ENCODE measurements at places on chromosomes 13 and 19.

DNA sequence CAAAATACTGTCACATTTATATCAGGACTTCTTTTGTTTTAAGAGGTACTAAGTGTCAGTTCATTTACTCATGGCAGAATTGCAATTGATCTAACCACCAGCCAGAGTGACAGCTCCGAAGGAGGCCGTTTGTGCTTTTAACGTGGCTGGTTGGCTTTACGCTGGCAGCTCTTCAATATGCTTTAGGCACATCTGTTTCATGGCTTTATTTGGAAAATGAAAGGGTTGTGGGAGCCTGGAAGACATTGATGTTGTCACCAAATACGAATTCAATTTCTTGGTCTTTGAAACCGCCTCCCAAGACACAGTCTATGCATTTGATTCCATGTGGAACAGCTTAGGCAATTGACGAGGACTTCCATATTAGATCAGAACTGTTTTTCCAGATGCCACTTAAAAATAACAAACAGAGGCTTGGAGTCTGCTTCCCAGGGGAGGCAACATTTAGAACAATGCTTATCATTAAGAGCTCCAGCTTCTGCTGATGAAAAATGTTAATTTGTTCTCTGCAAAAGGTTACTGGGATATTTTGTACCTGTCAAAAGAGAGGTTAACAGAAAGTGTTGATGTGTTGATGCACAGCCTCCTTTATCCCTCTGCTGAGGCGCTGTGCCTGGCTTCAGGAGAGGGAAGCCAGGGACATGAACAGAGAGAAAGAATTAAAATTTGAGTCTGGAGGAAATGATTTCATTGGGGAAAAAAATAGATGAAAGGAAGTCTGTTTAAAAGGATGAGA is 64.0 kb upstream of the TNFRSF19 start:
- DNase-seq, result no peak

DNA sequence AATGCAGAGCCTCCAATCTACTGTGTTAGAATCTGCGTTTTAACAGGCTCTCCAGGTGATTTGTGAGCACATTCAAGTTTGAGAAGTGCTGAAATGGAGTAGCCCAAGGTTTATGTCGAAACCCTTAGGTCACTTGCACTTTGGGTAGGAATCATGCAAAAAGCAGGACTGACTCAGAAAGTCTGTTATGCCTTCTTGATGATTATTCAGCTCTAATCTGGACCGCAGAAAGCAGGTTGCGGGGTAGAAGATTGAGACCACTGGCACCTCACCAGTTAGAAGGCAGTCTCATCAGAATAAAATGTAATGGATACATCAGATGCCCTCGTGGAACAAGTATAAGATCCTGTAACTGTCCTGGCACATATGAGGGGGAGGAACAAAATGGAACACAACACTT is 326.3 kb downstream of the DCLK1 start:
- no peak for DNase-seq

DNA sequence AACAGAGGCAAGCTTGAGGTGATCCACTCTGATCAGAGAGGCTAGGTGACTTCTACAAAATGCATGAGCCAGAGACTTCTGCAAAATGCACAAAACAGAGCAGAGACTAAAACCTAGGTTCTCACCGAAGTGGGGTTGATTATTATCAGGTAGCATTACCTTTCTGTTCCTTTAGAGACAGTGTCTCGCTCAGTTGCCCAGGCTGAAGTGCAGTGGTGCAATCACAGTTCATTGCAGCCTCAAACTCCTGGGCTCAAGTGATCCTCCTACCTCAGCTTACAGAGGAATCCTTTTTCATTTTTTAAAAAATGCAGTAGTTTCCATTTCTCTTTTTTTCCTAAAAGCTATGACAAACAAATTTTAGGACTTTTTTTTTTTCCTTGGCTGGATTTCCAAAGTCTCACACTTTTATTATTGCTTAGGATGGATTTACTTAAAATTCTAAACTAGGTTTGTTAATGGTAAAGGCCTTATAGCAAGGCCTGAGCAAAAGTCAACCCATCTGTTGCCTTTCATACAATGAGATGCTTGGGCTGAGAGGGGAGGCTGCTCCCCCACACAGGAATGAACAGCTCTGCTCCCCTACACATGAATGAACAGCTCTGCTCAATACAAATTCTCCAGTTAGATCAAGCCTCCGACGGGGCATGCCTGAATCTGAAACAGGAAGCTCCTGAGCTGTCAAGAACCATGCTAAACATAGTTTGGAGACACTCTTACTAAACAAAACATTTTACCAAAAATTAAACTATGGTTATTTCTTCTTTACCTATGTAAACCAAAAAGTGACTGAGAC is 18.8 kb upstream of the TNFRSF19 start:
- DNase-seq, result no peak

GRCh38 chr19:23882493-23882892 is 32.2 kb upstream of the ZNF726 start:
- no peak for DNase-seq

GRCh38 chr19:18274781-18275356 is 617 bp upstream of the IQCN start:
- DNase-seq, result no peak

GRCh38 chr13:60112771-60113170 is 51.0 kb downstream of the DIAPH3 start:
- DNase-seq, result no peak

- no peak for DNase-seq
These were observed 380 bp upstream of the ZNF30 start for GRCh38 chr19:34926361-34926684.

DNA sequence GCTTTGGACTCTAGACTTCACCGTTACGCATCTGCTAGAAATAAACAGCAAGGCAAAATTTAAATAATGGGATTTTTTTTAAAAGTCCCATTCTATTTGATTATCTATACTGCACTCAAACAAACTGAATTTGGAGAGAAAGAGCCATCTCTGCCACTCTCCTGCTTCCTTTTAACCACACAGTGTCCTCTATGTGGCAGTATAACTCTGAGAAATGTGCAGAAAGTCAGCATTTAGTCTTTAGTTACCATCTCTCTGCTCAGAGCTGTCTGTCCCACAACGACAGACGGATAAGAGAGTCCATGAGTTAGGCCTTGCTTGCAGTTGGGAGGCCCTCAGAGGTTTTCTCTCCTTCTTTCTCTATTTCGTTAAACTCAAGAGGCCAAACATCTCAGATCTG is 21.2 kb downstream of the CCNA1 start:
- DNase-seq, result no peak

DNA sequence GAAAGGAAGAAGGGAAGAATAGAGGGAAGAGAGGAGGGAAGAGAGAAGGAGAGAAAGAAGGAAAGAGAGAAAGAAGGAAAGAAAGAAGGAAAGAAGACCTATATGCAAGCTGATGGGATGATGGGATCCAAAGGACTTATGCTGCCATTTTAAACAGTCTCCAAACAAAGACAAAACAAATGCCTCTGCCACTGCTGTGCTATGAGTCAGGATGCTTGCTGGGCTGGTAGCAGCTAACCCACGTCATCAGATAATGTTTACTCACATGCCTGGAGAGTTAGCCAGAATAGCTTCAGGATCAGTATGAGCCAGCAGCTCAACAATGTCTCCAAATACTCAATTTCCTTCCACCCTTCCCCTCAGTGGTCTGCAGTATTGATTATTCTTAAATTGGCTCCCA is 12.0 kb upstream of the ZNF274 start:
- DNase-seq, result no peak

DNA sequence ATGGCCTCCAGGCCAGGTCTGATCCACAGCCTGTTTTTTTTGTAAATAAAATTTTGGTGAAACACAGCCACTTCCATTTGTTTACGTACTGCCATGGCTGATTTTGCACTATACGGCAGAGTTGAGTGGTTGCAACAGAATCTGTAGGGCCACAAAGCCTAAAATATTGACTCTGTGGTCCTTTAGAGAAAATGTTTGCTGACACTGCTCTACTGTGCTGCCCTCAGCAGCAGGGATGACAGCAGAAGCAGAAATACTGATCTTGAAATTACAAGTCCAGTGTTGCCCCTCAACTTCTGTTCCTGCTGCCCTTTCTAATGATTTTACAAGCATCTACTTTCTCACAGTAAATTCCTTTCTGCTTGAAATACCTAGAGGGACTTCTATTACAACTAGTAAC is 245.2 kb downstream of the RGCC start:
- no peak for DNase-seq

DNA sequence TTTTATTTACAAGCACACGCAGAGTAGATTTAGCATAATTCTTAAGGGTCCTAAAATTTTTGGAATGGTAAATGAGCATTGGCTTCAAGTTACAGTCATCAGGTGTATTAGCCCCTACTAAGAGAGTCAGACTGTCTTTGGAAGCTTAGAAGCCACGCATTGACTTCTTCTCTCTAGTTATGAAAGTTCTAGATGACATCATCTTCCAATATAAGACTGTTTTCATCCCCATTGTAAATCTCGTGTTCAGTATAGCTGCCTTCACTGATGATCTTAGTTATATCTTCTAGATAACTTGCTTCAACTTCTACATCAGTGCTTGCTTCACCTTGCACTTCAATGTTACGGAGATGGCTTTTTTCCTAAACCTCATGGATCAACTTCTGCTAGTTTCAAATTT is 148.8 kb upstream of the SLITRK1 start:
- no peak for DNase-seq

- DNase-seq, result no peak
These were observed 47.9 kb downstream of the CERS4 start for GRCh38 chr19:8257052-8257443.

DNA sequence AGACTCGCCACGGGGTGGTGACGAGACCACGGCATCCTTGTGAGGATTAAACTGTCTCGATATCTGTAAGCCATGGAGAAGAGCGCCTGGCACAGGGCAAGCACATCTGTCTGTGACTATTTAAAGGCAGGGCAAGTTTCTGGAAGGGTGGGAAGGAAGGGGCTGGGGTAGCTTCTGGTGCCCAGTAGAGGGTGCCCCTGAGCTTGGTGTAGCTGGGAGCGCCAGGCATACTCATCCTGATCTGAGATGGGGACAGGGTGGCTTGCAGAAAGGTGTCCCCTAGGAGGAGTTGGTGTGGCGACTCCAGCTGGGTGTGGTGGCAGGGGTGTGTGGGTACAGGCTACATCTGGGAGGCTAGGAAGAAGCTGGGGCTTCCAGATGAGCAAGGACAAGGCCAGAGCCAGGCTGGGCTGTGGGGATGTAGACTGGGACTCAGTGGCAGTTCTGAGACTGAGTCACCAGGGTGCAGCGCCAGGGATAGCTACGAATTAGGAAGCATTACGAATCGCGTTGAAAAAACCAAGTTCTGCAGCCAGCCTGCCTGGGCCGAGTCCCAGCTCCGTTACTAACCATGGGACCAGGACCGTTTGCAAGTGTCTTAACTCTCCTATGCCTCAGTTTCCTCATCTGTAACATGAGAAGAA is 23.1 kb upstream of the ASPDH start:
- no peak for DNase-seq

DNA sequence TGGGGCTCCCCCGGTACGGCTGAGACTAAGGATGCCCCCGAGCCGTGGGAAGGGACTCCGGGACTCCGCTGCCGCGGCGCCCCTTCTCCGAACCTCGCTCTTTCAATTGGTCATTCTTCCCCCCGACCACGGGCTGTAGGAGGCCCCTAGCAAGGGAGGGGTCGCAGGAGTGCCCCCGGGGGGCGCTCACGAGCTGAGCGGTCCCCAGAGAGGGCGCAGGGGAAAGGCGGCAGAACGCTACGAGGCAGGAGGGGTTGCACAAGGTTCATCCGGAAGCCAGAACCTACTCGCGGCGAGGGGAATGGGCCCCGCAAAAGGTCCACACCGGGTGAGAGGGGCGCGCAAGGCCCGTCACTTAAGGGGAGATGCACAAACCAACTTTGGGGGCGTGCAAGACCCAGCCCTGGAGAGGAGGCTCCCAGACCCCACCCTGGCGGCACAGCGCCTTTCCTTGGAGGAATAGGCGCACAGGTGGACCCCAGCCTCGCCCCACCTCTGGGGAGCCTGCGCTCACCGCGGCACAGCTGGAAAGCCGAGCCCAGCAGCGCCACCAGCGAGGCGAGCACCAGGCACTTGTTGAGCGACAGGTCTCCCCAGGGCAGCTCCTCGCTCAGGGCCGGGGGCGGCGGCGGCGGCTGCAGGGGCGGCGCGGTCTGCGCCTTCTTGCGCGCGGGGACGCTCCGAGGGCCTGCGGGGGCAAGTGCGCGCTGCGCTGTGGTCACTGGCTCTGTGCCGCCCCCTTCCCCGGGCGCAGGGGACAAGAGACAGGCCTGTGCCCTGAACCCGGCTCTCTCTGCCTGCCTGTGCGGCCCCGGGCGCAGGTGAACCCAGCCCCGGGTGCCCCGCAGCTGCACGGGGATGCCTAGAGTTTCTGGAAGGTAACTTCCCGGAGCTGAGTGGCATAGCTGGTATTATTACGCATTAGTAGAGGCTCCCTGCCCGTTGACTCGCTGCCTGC is 2.8 kb downstream of the JSRP1 start:
- DNase-seq, result no peak

DNA sequence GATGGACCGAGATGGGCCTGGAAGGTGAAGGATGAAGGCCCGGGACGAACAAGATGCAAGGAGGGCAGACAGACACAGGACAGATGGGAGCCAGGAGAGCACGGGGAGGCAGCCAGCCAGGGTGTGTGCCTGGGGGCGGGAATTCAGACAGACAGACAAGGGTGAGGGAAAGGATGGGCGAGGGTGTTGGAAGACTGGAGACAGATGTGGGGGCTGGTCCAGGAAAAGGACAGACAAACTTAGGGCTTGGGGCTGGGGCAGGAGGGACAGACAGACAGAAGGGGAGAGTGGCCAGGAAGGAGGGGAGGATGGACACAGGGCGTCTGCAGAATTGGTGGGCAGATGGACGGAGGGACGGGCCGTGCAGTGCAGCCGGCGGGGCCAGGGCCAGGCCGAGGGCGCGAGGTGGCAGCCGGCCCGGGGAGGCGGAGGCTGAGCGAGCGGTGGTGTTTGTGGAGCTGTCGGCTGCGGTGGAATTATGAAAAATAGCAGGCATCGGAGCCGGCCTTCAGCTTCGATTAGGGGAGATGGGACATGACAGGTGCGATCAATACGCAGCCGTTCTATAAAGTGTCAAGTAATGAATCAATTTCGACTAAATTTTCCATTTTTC is 4.6 kb upstream of the ERFL start:
- no peak for DNase-seq

- DNase-seq, result no peak
These were observed 4.0 kb downstream of the HSD11B1L start for GRCh38 chr19:5684694-5685430.

DNA sequence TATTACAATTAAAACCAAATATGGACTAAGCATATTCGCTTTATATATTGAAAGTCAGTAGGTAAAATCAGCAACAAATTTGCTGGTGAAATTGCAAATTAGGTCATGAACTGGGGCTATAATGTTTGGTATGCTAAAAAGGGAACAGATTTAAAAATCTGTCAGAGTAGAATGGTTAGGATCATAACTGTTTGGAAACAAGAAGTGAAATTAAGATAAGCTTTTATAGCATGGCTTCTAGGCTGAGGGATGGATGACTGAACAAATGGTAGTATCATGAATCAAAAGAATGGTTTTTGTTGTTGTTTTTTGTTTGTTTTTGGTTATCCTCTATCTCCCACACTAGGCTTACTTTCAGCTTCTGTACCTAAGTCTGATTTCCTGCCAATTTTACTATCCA is 1090.4 kb downstream of the PCDH9 start:
- DNase-seq, result no peak
